ENCODE measurements at places on chromosomes 5 and 9.

- no peak for DNase-seq
Observed at GRCh38 chr9:27622693-27623340, 49.5 kb upstream of the C9orf72 start.

DNA sequence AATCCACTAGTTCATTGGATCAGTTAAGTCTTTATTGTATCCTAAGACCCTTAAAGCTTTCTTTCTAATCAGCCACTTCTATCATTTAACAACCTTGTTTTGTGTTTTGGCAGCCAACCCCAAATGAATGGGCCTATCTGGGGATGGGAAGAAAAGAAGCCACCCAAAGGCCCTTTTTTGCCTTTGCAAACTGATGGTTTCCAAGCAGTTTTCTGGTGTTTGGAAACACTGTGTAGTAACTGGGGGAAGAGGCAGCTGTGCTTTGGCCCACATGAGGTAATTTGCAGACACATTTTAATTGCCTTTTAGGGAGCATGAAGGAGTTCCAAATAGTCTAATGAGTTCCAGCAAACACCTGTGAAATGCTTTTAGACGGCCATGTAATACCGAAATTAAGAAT, 1751.3 kb upstream of the WWC1 start:
- no peak for DNase-seq

DNA sequence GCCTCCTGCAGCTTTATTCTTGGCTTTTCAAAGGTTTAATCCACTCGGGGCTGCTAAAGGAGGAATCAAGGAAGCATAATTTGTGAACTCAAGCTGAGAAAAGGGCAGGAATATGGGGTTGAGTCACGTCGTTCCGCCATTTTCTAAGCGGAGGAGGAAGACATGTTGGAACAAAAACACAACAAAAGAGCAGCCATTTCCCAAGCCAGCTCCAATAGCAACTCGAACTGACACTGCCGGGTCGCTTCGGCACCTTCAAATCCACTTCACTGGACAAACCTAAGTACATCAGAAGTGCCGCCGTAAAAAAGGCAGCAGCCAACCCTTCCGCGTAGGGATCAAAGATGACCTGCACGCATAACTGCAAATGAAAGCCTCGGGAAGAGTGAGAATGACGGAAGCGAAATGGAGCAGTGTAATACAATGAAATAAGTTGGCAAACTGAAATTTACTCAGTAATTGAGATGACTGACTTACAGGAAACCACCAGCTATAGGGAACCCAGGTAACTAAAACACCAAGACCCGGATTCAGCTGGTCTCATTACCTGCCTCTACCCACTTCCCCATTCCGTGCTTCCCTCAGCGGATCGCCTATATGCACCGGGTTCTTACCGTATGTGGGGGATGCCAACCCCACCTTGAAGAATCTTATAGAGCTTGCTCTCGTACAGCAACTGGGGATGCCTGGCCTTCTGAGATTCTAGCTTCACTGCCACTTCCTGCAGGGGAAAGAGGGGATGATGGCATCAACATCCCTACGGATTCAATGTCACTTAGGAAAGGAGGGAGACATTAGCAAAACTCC, 1.6 kb downstream of the CSNK1A1 start:
- peak; percentile 83 for DNase-seq

DNA sequence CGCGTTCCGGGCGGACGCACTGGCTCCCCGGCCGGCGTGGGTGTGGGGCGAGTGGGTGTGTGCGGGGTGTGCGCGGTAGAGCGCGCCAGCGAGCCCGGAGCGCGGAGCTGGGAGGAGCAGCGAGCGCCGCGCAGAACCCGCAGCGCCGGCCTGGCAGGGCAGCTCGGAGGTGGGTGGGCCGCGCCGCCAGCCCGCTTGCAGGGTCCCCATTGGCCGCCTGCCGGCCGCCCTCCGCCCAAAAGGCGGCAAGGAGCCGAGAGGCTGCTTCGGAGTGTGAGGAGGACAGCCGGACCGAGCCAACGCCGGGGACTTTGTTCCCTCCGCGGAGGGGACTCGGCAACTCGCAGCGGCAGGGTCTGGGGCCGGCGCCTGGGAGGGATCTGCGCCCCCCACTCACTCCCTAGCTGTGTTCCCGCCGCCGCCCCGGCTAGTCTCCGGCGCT, at the start of gene DAPK1:
Gene DAPK1, plus strand, starts transcription at position 264 of the 442 bp plus-strand sequence. CDS start 1,211 bp downstream, outside the sequence.
- DNase-seq, result peak; percentile 40

DNA sequence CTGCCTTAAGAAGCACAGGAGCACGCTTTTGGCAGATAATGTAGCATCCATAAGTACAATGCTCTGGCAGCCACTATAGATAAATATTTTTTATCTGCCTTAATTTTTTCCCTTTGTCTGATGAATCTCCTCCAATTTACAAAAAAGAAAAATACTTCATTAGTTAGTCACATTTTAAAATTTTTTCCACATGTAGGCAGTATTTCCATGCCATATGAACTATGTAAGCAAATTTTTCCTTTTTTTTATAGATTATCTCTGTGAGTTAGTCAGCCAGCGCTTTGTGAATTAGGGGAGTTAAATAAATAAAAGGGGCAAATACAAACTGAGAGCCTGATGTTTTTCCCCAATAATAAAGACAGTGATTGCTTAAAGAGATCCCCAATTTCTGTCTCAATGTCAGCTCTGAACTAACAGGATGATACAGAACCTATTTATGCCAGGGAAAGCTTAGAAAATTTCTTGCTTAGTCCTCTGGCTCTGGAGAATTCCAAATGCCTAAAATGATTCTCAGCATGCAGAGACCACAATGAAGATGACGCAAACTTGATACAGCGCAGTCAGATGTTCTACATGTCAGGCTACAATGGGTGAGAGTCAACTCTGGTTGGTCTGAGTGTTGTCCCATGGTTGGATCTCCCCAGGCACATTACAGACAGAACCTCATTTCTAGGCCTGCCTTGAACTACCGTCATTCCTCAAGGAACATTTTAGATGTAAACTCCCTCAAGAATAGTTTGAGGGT, 390.4 kb upstream of the CDH6 start:
- DNase-seq, result peak; percentile 55

GRCh38 chr9:976943-977837, 735 bp downstream of the DMRT3 start:
- no peak for DNase-seq

DNA sequence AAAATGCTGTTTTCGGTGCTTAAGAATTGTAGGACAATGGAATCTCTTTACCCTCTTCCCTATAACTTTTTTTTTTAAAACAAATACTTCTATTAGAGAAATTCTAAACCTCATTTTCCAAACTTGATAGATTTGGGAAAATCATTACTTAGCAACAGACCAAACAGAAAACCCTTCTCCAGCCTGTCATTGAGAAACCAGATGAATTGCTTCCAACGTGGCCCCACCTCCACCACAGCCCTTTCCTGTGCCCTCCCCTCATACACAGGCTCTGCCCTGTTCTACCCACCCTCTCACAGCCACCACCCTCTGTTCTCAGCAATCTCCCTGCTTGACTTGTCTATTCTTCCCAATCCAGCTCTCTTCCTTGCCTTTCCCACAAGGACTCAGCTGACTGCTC, 221.2 kb downstream of the DMRT2 start:
- DNase-seq, result no peak

DNA sequence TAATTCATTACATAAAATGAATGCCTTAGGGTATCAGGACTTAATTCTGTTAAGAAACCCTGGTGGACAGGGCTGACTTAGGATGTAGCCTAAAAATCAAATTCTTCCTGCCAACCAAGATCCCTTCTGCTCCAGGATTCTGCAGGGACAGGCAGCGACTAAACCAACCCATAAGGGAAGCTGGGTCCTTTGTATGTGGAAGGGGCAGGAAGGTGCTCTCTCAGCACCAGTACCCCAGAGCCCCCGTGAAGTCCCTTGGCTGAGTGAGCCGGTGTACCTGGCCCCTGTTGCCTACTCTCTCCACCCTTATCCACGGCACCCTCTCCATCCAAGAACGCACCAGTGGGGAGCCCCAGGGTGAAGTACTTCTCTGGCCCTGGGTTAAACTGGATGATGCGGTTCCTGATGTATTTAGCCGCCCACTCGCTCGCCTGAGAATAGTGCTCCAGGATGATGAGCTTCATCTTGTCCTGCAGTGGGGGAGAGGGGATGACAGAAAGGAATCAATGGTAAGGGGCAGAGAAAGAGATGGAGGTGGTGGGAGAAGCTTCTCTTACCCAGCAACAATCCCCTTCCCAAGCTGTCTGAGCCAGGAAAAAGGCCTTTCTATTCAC, 1.1 kb downstream of the GNPDA1 start:
- DNase-seq, result no peak

DNA sequence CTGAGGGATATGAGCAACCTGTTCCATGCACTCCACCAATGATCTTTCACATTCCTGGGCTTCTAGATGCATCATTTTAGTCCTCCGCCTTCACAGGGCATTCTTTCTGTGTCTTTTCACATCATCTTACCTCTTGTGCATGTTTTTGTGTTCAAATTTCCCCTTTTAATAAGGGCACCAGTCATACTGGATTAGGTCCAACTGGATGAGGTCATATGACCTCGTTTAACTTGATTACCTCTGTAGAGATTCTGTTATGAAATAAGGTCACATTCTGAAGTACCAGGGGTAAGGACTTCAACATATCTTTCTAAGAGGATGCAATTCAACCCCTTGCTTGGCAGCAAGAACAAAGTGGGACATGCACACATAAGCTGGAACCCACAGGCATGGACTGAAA, 335.3 kb upstream of the TLE4 start:
- DNase-seq, result peak; percentile 20

GRCh38 chr9:113837334-113837733, 38.8 kb upstream of the ZNF618 start:
- peak; percentile 4 for DNase-seq

DNA sequence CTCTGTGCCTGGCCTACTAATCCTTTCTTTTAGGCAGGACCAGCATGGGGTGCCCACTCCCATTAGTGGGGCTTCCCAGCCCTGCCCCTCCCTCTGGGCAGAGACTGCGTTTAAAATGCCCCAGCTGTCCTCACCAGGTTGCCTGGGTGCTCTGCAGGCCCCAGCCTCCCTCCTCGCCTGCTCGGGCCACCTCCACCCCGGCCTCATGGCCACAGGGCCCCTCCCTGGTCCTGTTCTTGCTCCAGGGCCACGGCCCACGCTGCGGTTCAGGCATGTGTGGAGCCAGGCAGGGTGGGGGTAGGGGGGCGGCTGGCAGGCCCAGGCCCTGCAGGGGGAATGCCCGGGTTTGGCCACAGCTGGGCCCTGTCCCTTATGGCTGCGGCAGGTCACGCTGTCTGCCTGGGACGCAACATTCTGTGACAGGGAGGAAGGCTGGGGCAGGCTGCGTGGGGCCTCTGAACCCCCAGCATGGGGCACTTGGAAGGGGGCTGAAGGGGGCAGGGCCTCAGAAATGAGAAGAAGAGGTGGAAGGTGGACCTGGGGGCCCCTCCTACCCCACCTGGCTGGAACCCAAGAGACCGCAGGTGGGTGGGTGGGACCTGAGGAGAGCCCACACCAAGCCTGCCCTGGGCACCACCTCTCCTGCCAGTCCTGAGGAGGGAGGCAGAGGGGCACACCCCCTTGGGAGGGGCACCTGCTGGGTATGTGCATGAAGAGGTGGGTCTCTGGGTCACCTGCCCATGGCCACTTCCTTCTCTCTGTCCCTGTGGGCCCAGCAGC, at the start of gene LCN12:
Gene LCN12, plus strand, starts transcription at position 733 of the 780 bp plus-strand sequence. CDS start 55 bp downstream, outside the sequence.
- DNase-seq, result no peak

GRCh38 chr5:76813982-76814562, 4.8 kb upstream of the F2RL1 start:
- DNase-seq, result peak; percentile 94

GRCh38 chr9:129458155-129458661, 162.7 kb downstream of the C9orf50 start:
- DNase-seq, result peak; percentile 37

DNA sequence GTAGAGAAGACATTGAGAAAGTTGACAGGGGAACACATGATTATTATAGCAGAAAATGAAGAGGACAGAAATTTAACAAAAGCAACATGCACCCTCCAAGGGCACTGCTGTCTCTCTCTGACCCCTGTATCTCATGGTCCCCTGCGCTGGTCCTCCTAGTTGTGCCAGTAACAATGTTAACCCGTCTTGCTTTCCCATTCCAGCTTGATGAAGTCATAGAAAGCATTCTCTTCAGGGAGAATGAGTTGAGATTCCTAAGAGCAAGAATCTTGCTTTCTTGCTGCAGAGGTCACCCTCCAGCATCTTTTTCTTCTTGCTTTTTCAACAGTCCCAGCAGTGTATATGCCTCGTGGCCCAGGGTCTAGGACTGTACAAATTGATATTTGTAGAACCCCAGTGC, 279.6 kb upstream of the ADAMTSL1 start:
- DNase-seq, result no peak

DNA sequence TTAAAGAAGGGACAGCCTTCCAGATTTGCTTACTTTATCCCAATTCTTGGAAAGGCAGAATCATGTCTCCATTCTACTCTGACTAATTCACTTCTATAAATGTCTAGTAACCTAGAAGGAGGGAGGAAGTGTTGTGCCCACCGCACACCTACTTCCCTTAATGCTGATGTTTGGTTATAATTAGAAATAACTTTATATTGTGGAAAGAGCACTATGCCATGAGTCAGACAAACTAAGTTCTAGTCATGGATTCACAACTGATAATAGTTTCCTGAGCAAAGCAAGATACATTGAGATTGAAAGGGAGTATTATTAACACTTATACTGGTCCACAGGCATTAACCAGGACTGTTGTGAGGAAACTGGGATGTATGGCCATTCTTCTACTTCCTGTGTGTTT, 345.9 kb upstream of the RPS23 start:
- no peak for DNase-seq

- no peak for DNase-seq
Observed at GRCh38 chr9:13431222-13431536, 151.7 kb upstream of the MPDZ start.

GRCh38 chr9:133684121-133684935, 48.2 kb downstream of the DBH start:
- DNase-seq, result no peak

DNA sequence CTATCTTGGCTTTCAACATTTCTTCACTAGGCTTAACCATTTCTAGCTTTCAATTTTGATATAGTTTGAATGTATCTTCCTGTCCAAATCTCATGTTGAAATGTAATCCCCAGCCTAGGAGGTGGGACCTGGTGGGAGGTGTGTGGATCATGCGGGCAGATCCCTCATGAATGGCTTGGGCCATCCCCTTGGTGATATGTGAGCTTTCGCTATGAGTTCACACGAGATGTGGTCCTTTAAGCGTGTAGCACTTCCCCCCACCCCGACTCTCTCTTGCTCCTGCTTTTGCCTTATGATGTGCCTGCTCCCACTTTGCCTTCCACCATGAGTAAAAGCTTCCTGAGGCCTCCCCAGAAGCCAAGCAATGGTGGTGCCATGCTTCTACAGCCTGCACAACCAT, 40.6 kb downstream of the PHAX start:
- DNase-seq, result no peak

GRCh38 chr5:106303911-106304310, 1366.8 kb downstream of the EFNA5 start:
- DNase-seq, result no peak

- no peak for DNase-seq
Observed at GRCh38 chr5:6085341-6085860, 292.9 kb downstream of the MED10 start.

GRCh38 chr5:66653325-66653724, 57.1 kb downstream of the MAST4 start:
- DNase-seq, result peak; percentile 97

GRCh38 chr5:98341038-98342032, 432.1 kb upstream of the RGMB start:
- peak; percentile 96 for DNase-seq

GRCh38 chr5:147081311-147081764, 153.5 kb upstream of the STK32A start:
- DNase-seq, result no peak
